Pons (tissue), 1 donor: ENCODE measurements at places on chromosomes 1 and 21.

DNA sequence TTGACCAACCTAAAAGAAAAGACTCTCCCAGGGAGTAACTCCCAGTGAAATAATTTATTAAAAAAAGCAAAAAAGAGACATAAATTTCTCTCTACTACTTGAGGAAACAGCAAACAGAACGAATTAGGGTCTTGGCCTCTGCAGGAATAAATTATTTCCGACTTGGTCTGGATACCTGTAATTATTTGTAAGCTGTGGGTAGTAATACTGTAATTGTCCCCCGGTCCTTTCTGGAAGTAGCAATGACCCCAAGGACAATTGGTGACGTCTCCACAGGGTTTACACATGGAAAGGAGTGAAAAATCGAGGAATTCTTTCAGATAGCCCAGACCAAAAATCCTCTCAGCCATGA lies 3.7 kb upstream of the SIM2 start:
- DNase-seq, result no peak

- DNase-seq, result no peak
These were observed 26.5 kb downstream of the SYF2 start for GRCh38 chr1:25205786-25206185.

- peak; percentile 88 for DNase-seq
These were observed 10.9 kb upstream of the C4BPB start for GRCh38 chr1:207077470-207078377.

- DNase-seq, result peak; percentile 50
These were observed 5.0 kb downstream of the JMJD4 start for GRCh38 chr1:227729881-227730629.

GRCh38 chr1:62428351-62428750 lies 8.5 kb upstream of the USP1 start:
- DNase-seq, result no peak

DNA sequence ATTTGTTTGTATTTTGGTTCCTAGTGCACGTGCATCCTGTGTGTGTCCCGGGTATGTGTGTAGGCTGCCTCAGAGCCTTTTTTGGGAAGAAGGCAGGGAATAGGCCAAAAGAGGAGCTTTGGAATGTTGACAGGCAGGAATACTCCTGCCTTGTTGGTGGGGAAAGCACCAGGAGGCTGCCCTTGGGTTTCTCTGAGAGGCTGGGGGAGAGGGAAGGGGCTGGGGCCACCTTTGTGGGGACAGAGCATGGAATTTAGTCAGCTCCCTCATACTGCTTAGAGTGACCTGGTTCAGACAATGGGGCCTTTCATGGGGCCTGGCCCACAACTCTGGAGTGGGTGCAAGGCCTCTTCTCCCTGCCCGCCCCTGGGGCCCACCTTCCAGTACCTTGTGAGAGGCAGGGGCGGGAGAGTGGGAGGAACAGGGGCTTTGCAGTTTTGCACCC lies 31.3 kb downstream of the ACOT11 start:
- no peak for DNase-seq

DNA sequence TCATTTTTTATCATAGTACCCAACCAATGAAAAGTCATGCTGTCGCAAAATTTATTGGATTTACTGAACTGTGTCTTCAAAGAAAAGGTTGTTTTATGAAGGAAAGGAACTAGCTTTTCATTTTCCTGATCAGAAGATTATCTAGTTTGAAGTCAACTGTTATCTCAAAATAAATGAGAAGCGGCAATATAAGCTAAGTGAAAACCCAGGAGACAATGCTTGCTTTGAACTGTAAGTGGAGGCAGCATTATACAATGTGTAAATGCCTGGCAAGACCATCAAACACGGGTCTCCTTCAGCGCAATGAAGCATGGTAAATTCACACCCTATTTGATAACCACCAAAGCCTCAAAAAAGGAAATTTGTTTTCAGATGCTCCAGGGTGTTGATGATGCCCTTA lies 134.4 kb upstream of the PTBP2 start:
- peak; percentile 78 for DNase-seq

- DNase-seq, result no peak
These were observed 31.2 kb downstream of the BACE2 start for GRCh38 chr21:41199123-41199522.

DNA sequence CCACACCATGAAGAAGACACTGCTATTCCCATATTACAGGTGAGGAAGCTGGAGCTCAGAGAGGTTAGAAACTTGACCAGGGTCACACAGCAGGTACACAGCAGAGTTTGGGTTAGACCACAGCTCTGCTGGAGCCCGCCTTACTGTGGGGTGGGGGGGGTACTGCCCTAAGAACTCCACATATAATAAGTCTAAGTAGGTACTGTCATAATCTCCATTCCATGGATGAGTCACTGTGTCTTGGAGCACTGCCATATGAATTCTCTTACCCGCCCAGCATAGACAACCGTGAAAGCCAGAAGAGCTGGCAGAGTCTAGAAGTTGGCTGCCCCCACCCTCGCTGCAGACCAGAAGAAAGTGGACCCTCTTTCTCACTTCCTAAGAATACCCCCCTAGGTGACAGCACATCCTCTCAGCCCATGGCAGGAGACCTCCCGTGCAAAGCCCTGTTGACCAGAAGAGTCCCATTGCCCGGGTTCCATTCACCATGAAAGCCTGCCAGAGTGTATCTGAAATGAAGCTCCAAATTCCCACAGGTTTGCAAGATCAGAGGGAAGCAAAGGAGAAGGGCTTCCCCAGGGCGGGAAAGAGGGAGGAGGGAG lies 5.2 kb upstream of the PLA2G2D start:
- no peak for DNase-seq

DNA sequence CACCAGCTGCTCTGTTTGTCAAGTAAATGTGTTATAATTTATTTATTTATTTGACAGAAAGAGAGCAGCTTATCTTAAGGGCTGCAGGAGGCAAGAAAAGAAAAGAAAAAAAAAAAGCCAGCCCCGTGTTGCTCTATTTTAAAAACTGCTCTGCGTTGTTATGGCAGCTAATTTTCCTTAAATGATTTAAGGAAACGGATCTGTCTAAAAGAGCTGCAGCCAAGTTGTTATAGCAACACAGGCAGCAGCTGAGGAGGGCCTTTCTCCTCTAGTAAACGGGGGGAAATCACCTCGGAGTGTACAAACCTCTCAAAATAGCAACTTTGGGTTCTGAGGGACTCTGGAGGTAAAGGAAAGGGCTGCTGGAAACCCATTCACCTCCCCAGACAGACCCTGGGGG lies 149.2 kb downstream of the BEND5 start:
- DNase-seq, result no peak

DNA sequence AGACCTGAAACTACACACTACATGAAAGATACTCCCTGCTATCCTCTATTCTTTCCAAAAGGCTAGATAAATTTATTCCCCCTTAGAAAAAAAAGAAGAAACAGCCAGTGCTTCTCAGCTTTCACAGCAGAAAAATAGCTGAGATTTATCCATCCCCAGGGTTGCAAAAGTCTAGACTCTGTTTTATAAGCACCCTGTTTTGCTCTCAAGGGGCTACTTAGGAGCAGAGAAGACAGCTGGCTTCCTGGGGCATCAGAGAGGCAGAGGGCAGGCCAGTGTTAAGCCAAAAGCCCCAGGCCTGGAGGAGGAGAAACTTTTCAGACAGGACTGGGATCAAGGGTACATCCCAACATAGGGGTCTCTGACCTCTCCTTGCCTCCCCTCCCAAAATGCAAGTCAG lies 3.9 kb downstream of the LAMB3 start:
- no peak for DNase-seq

DNA sequence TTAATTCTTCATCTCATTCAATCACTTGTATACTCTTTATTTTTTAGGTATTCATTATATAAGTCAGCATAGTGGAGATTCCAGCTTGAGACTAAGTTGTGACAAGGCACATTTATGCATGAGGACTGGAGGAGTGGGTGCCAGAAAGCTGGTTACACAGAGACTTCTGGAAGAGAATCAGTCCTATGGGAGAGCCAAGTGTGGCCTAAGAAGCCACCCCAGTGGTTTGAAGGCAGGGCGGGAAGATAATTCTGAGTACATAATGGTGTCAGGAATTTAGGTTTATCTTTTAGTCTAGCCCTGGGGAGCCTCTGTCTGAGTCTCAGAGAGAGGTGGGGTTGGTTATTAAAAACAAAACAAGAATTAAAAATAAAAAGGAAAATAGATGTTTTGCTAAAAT lies 83.0 kb downstream of the SPAG17 start:
- DNase-seq, result no peak

- DNase-seq, result peak; percentile 84
These were observed 82.5 kb upstream of the ZNF648 start for GRCh38 chr1:182143825-182144645.

- no peak for DNase-seq
These were observed 24.4 kb downstream of the DLGAP3 start for GRCh38 chr1:34905098-34905459.

- no peak for DNase-seq
These were observed 251.6 kb upstream of the DUSP10 start for GRCh38 chr1:221993444-221993948.

GRCh38 chr1:210540288-210540687 lies 211.6 kb downstream of the HHAT start:
- DNase-seq, result no peak

- DNase-seq, result no peak
These were observed 155.2 kb downstream of the DISP1 start for GRCh38 chr1:222970040-222970439.

GRCh38 chr1:51313268-51313852 lies 17.0 kb downstream of the TTC39A start:
- no peak for DNase-seq

- no peak for DNase-seq
These were observed 15.1 kb upstream of the PODN start for GRCh38 chr1:53046930-53047329.

- DNase-seq, result no peak
These were observed 116.4 kb downstream of the TBX19 start for GRCh38 chr1:168396940-168397684.

DNA sequence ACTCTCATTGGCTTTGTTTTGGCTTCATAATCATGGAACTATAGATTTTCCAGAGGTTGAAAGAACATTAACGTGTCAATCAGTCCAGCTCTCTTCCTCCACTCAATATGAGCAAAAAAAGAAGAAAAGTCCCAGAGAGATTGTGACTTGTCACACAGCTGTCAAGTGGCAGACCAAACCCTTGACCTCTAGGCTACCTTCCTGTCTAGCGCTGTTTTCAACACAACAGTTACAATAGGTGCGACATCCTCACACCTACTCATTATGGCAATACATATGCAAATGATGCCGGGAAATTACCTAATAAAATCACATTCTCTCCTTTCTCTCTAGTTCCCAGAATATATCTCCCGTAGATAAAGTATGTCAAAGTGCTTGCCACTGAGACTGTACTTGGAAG lies 1.1 kb downstream of the WARS2 start:
- no peak for DNase-seq

DNA sequence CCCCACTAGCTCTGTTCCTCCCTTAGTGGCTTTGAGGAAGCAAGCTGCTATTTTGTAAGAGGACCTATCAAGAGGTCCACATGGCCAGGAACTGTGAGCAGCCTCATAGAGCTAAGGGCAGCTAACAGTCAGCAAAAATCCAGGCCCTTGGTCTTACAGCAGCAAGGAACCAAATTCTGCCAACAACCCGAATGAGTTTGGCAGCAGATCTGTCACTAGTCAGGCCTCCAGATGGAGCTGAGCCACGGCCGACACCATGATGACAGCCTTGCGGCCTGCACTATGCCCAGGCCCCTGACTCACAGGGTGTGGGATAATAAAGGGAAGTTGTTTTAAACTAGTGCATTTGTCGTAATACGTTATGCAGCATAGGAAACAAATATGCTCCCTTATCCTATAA lies 28.0 kb upstream of the H3-3A start:
- peak; percentile 88 for DNase-seq

DNA sequence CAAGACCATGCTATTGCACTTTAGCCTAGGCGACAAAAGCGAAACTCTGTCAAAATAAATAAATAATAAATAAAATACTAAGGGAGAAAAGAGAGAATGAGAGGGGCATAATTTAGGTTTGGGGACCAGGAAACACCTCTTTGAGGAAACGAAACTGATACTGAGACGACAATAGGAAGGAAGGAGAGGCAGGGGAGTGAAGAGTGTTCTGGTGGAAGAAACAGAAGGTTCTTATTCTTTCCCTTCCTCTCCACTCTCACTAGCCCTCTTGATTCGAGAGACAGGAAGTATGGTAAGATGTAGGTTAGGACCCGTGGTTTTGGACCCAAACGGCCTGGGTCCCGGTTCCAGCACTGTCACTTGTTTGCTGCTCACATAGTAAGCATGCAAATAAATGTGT lies 1.6 kb upstream of the NKAIN1 start:
- DNase-seq, result no peak

DNA sequence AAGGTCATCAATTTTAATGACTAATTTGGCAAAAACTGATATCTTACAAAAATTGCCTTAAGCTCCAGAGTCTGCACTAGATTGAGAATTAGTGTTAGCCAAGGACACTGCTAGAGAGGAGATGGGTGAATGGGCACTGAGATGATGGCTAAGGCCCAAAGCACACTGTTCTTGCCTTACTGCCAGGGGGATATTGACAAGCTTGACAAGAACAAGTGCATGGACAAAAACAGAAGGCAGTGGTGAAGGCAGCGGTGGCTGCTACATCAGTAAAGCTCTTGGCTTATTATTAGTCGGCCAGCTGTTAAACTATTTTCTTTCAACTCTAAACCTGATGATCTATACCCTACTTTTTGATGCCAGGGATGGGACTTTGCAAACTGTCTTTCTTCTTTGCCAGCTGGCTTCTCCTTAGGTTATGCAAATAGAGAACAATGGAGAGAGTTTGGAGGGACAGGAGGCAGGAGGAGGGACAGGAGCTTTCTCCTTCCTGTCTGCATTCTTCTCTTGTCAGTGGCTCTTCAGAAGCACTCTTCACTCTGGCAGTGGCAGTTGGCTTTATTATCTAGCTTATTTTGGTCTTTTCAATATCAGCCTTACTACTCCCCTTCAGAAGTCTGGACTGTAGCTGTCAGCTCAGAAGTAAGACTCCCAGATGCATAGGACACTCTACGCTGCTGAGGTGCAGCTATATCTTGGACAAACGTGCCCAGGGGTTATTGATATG lies 853.5 kb upstream of the TMPRSS15 start:
- no peak for DNase-seq

DNA sequence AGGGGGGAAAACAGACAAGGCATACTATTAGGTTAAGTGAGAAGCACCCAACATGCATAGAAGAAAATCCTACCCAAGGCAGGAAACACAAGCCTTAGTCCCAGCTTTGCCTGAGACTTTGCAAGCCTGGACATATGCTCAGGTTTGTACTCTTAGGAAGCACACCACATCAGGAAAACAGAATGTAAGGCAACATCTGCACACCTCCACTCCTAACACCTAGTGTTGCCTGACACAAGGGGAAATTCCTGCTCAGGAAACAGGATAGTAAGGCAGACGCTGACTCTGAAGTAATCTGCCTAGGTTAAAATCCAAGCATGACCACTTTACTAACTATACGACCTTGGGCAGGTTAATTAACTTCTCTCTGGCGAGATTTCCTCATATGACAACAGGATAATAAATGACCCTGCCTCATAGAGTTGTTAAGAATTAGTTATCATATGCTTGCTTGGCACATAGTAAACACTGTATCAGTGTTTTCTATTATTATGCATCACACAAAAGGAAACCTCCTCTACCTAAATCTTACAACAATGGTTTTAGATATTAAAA lies 119.8 kb downstream of the ZZZ3 start:
- DNase-seq, result no peak
